B cell (primary cell): ENCODE measurements at places on chromosomes 4 and X. TPM values are rescaled to one million over a fixed set of nuclear protein-coding genes. Genes with fewer than 3 reads are reported as not detected.

DNA sequence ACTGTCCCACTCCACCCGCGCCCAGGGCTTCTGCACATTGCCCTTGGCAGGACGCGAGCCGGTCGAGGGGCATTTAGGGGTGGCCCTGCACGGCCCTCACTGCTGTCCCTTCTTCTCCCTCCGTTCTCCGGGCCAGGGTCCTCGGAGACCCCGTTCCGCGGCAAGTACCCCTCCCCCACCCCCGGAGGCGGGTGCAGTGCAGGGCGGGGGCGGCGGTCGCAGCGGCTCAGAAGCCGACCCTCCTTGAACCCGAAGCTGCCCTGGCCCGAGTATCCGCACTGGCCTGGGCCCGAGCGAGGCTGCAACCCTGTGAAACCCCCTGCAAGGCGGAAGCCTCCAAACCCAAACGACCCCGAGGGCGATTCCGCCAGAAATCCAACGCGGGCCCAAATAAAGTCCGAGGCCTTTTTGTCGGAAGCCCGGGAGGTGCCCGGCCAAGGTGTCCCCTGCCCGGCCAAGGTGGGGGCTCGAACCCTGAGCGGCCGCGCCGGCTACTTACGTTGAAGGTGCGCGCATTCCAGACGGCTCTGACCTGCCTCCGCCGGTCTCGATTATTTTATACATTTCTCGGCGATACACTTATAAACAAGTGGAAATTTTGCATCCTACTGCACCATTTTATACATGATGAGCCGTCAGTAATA, 53.1 kb upstream of the TMEM33 start:
- DNase-seq, result no peak

DNA sequence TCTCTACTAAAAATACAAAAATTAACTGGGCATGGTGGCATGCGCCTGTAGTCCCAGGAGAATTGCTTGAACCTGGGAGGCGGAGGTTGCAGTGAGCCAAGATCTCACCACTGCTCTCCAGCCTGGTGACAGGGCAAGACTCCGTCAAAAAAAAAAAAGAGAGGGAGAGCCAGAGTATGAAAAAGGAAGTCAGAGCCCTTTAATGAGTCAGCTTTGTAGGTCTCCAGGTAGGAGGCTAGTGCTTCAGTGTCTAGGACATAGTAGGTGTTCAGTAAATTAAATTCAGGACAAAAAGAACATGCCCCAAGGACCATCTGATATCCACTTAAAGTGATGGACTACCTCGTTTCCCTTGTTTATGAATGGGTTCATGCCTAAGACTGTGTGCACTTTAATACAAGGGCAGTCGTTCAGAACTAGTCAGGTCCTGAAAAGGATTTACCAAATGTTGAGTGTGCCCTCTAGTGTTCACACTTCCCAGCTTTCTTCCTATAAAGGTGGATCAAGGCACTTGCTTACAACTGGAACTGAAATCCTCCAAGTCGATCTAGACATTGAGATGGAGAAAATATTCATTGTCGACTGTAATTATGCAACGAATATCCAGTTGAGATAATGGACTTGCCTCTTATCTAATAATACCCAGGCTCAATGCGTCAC, 29.0 kb downstream of the F9 start:
- peak; percentile 48 for DNase-seq

DNA sequence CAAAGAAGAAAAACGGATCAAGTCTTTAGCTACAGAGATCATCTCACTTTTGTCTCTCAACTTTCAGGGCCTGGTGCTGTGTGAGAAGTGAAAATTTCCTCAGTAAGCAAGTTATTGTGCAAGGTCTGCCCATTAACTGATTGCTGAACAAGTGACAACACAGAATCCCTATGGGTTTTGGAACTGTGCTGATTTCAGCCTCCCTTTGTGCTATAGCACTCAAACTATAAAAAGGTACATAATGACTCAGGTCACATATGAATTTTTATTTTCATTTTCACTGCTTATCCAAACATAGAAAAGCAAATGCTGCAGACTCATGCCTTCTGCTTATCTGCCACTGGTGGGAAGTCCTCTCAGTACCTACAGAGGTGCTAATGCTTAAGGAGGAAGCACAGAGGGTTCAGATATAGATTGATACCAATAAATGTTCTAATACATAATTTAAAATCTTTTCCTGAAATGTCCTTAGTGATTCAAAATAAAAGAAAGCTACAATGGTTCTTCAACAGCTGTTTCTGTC, 576.2 kb upstream of the CT83 start:
- DNase-seq, result no peak

The DUX4 gene
- total RNA-seq, result not detected in 2 replicates

GRCh38 chrX:40105835-40106675, 8.3 kb upstream of the BCOR start:
- peak; percentile 74 for DNase-seq

The RASGEF1B gene
- total RNA-seq, result 130 and 141 TPM in 2 replicates

DNA sequence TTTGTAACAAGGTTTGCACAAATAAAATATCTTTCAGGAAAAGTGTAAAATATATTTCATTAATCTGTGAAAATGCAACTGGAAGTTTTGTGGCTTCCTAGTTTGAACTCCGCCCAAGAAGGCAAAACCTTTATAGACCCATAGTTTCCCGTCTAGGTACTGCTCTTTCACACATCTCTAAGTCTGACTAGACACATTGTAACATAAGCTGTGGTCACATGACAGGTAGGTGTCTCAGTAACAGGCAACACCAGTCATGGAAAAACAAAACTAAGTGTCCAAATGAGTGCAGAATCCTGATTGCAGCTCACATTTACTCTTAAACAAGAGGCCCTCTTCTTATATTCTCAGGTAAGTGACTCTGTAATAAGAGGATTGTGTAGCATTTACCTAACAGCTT, 55.6 kb downstream of the SNCA start:
- no peak for DNase-seq

- no peak for DNase-seq
Observed at GRCh38 chr4:40246938-40247337, 50.1 kb downstream of the RHOH start.

GRCh38 chr4:120053911-120054310, 12.7 kb downstream of the MAD2L1 start:
- DNase-seq, result no peak

GRCh38 chr4:80215449-80216052, 18.2 kb downstream of the PRDM8 start:
- peak; percentile 54 for DNase-seq

- DNase-seq, result no peak
Observed at GRCh38 chr4:32477518-32477917, 1757.3 kb downstream of the PCDH7 start.

- peak; percentile 1 for DNase-seq
Observed at GRCh38 chrX:51742586-51742985, 656 bp upstream of the GSPT2 start.

GRCh38 chr4:675980-676870, 1.9 kb downstream of the MYL5 start:
- DNase-seq, result peak; percentile 66

GRCh38 chr4:117702353-117702752, 331.9 kb upstream of the NDST3 start:
- no peak for DNase-seq

The FRYL gene
- 133 and 138 TPM in 2 replicates for total RNA-seq

DNA sequence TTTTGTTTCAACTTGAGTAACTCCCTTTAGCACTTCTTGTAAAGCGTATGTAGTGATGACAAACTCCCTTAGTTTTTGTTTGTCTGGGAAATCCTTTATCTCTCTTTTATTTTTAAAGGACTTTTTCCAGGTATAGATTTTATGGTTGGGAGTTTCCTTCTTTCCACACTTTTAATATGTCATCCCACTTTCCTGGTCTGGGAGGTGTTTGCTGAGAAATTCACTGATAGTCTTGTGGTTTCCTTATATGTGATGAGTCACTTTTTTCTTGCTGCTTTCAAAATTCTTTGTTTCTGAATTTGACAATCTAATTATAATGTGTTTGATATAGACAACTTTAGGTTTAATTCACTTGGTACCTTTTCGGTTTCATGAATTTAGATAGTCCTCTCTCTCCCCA, 353.9 kb downstream of the GPAT3 start:
- DNase-seq, result no peak

- DNase-seq, result no peak
Observed at GRCh38 chrX:15679246-15679645, 14.6 kb upstream of the CLTRN start.

The UNC5C gene
- total RNA-seq, result not detected in 2 replicates

GRCh38 chrX:127259742-127260141, 440.2 kb downstream of the PRR32 start:
- no peak for DNase-seq
